ENCODE measurements at places on chromosomes 2 and 18. TPM values are rescaled to one million over a fixed set of nuclear protein-coding genes. Genes with fewer than 3 reads are reported as not detected.

DNA sequence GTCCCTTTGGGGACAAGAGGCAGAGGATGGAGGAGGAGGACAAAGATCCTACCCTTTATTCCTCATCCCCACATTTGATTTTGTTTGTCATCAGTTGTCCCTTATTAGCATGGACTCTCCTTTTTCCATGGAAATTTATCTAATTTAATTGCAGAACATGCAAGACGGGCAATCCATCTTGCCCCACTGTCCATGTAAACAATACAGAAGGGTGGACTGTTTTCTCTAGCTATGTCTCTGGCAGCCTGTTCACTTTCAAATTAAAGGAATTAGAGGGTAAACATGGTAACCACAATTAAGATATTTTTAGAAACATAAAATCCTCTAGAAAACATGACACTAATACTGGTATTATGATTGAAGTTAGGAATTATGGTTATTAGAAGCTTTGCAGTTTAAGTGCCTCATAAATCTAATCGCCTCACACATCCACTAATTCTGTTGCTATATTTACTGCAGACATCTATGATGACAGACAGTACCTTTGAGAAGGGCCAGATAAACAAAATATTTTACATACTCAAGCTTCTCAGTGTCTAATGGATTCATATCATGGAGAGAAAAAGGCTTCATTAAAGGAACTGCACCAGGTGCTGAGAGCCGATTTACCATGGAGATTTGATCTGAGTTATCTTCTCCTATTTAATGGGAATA lies 215.5 kb downstream of the LNPK start:
- DNase-seq = no peak

GRCh38 chr2:236762628-236763027 lies 193.0 kb downstream of the ACKR3 start:
- DNase-seq = no peak

GRCh38 chr2:237538001-237538720 lies 28.2 kb upstream of the PRLH start:
- DNase-seq = no peak

DNA sequence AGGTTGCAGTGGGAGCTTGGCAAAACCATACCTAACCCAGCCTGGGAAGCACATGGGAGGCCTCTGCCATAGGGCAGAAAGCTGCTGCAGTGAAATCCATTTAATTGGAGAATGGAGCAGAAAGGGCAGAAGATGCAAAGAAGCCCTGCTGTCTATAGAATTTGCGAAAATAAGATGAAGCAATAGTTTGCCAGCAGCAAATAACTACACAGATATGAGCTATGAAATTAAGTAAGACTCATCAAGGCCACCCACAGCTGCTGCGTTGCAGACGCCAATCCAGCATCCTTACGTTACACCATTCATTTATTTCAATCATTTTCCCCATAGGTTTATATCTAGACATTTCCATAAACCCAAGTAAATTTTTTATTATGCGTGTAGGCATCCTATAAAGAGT lies 21.1 kb downstream of the ATP8B1 start:
- DNase-seq = no peak

DNA sequence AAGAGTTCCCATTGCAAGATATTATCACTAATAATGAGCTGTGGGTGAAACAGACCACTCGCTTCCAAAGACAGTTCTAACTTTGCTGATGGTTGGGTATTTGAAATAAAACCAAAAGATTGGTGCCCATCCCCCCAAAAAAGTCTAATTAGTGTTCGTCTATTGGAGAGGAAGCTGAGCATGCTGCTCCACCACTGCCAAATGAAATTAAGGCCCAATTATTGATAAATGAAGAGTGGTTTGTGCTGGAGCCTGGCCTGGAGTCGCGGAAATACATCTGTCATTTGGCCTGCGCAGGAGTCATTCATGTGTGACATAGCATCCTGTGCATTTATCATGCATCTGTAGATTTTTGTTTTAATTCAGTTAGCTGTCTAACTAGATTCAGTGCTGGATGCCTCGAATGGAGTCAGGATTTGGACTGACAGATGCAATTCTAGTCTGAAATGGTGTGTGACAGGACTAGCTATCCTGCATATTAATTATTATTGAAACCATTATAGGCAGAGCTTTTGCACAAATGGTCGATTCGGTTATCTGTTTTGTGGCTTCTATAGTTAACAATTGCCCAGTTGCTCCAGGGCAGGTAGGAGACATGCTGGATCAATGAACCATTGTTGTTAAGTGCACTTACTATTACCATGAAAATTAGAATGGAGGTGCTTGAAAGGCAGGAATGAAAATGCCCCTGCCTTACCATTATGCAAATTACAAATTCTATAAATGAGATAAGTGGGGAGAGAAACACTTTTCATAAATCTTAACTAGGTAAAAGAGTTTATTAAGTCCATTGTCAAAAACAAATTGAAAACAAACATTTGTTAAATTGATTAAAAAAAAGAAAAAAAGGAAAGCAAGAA lies 450.4 kb upstream of the TCF4 start:
- DNase-seq = peak; percentile 22

- DNase-seq = no peak
Measured at GRCh38 chr2:31421634-31422033, 7.1 kb upstream of the XDH start.

DNA sequence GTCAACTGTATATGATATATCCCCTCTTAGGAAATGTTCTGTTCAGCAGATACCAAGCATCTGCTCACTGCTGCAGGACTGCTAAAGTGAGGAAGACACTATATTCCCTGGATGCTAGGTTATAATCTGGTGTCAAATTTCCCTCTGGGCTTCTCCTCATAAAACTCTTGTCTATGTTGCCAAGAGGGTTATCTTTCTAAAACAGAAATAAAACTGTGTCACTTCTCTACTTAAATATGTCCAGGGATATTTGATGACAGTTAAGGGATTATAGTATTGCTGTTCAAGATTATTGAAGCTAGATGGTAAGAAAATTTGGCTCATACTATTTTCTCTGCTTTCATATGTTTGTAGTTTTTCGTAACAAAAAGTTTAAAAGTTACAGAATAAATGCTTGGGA lies 30.5 kb upstream of the SNRNP27 start:
- DNase-seq = no peak

GRCh38 chr2:179273461-179273962 lies 8.9 kb upstream of the SESTD1 start:
- DNase-seq = no peak

DNA sequence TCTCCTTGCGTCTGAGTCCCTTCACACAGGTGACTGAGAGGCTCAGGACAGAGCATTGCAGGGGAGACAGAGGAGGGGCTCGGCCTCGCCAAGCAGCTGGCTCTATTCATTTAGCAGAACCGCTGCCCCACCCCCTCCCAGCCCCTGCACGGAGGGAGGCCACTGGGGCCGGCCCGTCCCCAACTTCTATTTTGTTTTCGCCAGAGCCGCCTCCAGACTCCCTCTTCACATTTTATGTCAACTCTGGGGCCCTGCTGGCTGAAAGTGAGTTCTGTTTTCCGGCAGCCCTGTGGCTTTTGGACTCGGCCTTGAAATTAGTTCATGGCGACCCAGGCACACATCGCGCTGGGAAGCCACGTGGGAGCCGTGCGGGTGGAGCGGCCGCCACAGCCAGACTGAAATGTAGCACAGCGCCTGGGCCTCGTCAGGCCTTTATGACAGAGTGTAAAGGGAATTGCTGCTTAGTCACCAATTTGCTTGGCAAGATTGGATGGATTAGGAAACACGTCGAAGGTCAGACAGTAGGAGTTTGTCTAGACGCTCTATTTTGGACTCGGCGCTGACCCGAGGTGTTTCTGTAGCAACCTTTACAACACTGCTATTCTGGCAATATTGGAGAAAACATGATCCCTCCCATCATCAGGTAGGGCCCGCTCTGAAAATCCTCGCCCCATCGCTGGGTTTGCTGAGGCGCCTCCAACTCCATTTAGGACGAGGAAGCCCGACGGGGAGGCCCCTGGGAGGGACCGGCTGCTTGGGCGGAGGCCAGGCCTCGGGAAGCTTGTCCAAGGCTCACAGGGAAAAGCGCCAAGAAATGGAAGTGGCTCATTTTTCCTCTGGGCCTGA lies 90.7 kb upstream of the CTDP1 start:
- DNase-seq = no peak

DNA sequence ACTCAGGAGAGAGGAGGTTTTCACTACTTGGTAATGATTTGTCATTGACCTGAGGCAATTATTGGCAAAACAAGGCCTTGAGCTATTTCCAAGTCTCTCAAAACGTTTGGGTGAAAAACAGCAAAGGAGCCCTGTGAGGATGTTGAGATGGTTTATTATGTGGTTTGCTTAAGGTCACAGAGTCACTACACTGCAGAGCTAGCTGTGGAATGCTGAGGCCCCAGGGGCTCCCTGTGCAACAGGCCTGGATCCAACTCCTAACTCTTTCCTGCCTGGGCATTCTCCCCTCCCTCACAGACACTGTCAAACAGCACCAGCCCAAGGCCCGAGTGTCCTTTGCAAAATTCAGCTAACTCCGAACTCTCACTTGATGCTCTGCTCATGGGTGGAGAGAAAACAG lies 754.6 kb upstream of the SOX11 start:
- no peak for DNase-seq

DNA sequence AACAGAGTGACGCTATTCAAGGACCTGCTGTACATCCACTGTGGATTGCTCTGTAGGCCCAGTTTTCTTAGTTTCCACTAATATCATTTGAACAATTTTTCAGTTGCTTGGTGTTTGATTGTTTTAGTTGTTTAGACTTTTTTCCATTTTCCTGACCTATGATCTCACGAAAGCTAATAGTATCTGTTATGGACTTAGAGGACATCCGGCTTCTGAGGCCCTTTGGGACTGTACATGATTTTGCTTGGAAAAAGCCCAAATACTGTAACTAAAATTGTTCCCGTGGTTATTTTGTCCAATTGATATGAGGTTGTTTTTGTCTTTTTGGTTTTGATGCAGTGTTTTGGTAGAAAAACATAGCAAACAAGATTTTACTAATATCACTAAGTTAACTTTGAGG lies 174.6 kb downstream of the PLCL1 start:
- no peak for DNase-seq

DNA sequence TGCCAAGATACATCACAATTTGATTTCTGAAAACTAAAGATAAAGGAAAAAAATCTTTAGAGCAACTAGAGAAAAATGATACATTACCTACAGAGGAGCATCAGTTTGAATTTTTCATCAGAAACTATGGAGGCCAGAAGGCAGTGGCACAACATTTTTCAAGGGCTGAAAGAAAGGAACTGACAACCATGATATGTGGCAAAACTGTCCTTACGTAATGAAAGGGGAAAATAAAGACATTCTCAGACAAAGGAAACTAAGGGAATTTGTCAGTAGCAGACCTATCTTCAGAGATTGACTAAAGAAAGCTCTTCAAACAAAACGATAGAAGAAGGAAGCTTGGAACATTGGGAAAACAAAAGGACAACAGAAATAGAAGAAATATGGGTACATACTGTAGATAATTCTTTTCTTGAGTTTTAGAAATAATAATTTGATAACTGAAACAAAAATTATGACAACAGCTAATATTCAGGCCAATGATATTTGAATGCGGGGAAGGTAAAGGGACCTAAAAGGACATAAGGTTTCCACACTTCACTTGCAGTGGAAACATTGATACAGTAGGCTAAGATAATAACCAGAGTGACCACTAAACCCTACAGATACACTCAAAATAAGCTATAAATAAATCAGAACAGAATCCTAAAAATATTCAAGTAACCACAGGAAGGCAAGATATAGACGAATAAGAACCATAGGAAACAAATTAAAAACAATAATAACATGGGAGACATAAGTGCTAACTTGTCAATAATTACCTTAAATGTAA lies 70.0 kb upstream of the NPAS2 start:
- DNase-seq = no peak

GRCh38 chr2:101770726-101771125 lies 73.2 kb downstream of the MAP4K4 start:
- DNase-seq = peak; percentile 59

DNA sequence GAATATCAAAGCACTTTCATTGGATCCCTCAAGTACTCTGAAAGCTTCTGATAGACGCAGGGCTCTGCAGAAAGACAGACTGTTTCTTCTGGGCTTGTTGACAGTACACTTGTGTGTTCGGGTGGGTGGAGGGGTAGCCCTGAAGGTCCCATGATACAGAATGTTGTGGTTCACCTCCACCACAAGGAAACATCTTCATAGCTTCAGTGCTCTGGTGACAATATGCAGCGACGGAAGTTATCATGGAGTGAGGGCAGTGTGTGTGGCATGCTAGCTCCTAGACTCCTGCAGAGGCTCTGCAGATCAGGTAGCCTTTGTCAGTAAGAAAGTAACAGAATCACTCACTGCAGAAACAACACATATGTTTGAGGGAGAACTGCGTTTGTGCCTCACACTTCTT lies 90.7 kb downstream of the MEIS1 start:
- DNase-seq = no peak

- DNase-seq = no peak
Measured at GRCh38 chr2:223523551-223524001, 78.6 kb downstream of the SCG2 start.

DNA sequence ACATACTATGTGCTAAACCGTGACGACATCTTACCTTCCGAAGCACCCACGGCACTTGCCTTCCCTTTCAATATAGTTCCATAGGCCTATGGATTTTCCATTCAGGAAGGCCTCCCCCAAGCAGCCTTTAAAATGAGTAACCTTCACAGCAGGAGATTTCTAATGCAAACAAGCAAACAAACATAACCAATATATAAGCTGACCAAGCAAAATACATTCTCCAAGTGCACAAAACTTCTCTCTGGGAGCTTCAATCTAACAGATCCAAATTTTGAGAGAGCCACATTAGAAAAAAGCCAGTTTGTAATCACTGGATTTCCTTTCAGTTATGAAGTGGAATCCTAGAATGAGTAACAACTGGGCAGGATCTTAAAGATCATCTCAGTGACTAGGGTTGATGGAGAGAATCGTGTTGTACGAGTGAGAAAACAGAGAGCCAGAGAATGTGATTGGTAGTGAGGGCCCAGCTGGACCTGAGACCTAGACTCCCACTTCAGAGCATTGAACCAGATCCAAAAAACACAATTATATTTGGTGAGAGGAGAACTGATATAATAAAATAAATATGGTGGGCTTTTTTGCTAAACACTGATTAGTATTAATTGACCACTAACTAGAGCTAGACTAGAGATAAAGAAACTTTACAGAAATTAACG lies 145.6 kb downstream of the LAMA1 start:
- no peak for DNase-seq

DNA sequence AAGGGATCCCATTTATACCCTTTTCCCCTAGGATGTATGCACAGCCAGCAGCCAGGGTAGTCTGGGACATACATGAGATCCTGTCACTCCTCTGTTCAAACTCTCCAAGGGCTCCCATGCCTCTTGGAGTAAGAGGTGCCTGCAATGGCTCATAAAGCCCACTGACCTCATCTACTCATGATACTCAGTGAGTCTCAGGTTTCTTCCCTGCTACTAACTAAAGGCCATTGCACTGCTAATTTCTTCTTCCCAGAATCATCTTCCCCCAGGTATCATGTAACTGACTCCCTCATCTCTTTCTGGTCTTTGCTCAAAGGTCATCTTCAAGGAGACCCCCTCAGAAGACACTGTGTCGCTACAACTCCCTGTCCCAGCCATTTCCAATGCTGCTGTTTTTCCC lies 68.2 kb downstream of the CCBE1 start:
- DNase-seq = no peak

The TTR gene
- not detected for polyA plus RNA-seq

The DRC1 gene
- polyA plus RNA-seq = not detected

The BMP10 gene
- not detected for polyA plus RNA-seq

The FBXO48 gene
- 1.5 TPM for polyA plus RNA-seq

The ARL6IP6 gene
- polyA plus RNA-seq = 17.9 TPM
